Left lung (tissue), 14 donors: ENCODE measurements at places on chromosomes 2 and 18. TPM values are rescaled to one million over a fixed set of nuclear protein-coding genes. Genes with fewer than 3 reads are reported as not detected.

DNA sequence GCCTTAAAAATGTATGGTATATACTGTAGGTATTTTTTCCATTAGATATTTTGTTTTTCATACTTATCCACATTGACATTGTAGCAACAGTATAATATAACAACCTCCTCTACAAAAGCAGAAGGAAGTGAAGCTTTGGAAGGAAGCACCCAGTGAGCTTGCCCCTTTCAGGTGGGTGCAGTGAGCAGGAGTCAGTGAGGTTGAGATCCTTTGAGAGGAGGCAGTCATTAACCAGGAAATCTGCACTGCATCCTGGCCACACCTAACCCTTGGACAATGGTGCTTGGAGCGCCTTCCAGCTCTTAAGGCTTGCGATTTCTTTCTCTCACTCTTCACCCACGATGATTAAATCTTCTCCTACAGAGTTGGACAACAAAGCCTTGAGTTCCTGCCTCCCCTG is 13.9 kb downstream of the IL37 start:
- no peak for DNase-seq

MCEE gene
- 18.5 TPM for total RNA-seq

- DNase-seq = no peak
Measured at GRCh38 chr18:80065705-80066104, 31.5 kb downstream of the RBFA start.

KLHL29 gene
- 9.5 TPM for total RNA-seq

DNA sequence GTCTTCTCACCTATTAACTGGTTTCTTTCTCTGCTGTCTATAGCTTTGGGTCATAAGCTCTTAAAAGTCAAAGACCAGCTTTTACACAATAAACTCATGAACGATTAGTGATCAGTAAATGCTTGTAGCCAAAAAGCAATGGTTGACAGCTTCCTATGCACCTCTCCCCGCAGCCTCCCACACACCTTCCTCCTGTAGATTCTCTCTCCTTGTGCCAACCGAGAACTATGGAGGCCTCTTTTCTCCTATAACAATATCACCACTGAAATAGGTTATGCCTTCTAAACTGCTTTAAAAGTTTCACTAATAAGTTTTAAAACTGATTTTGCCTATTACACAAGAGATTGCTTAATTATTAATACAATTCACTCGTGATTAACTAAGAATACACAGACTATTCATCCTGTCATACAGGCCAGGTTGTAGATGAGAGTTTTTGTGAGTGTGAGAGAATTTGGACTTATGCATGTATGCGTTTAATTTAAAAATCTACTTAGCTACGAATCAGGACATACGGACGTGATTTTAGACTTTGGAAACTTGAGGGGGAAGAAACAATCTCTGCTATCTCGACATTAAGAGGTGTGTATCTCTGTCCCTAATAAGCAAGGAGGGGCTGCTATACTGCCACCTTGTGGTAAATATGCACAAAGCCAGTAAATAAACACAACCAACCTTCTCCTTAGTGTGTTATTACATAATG is 229.1 kb upstream of the RBBP8 start:
- DNase-seq = peak; percentile 49

- DNase-seq = no peak
Measured at GRCh38 chr18:2138552-2138951, 432.8 kb downstream of the METTL4 start.

GRCh38 chr18:48203961-48204666 is 205.1 kb downstream of the ZBTB7C start:
- no peak for DNase-seq

DNA sequence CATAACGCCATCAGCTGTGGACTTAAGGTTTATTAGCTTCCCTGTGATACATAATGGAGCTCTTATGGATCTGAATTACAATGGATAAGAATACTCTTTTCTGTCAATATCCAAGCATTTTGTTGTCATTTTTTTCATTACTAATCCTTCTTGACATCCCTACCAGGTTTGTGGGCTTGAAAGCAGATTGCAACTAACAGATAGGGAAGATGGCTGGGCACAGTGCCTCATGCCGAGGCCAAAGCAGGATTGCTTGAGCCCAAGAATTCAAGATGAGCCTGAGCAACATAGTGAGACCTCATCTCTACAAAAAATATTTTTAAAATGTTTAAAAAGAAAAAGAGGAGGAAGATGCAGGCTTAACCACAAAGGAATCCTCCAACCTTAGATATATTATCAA is 42.4 kb downstream of the ASXL2 start:
- DNase-seq = no peak

PDE11A gene
- 0.73 TPM for total RNA-seq

GRCh38 chr18:27378431-27379095 is 193.5 kb upstream of the CHST9 start:
- DNase-seq = no peak

DNA sequence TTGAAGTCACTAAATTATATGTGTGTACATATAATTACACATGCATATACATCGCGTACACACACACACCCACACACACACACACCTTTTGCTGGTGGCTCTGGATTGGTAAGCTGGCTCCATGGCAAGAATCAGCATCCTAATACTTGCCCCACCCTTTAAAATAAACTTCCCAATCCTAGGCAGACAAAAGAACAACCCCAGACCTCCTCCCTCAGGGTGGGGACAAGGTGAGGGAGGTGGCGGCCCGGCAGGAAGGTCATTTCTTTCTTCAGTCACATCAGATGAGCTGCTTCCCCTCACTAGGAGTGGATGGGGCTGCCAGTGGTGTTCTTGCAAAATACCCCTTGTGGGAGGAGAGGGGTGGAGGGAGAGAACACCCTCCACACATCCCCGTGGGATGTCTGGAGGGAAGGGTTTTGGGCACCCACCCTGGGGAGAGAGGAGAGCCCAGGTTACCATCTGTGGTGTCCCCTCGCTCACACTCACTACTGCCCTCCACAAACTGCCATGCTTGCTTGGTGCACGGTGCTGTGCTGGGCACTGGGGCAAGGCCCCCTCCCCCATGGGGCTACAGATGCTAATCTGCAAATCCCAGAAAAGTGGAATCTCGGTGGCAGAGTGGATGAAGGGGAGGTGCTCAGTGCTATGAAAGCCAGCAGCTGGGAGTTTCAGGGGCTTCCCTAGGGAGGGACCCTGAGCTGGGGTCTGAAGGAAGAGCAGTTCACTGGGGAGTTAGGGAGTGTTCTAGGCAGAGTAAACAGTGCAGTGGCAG is 64.0 kb downstream of the ODC1 start:
- no peak for DNase-seq

GRCh38 chr2:124880995-124881394 is 855.9 kb downstream of the CNTNAP5 start:
- DNase-seq = no peak

DNA sequence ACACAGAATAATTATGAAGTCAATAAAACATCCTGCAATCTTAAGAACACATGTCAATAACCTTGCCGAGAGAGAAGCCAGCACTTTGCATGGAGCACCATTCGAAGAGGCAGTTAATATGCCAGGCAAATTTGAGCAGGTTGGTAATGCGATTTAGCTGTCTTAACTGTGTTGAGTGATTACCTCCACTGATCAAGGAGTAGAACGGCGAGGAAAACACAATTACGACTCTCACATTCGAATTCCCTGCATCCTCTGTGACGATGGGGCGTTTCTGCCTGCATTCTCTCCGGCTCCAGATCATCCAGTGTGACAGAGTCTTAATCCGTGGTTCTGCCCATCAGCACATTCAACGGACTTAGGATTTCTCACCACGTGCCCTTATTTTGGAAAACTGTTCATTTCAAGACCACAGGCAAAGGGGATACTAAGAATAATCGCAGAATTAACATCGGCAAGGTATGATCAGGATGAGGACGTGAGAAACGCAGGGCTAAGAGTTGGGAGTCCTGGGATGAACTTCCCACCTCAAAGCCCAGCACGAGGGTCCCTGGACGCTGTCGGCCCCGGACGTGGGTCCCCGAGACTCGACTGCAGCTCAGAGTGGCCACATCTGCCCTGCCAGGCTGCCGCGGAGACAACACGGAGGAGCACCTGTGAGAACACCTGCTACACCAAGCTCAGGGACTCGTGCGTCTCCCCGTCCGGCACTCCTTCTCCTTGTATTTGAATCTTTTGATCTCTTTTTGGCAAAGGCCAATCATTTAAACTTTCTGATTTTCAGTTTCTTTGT is 499.2 kb upstream of the SALL3 start:
- DNase-seq = no peak

GRCh38 chr18:7201096-7201495 is 29.8 kb upstream of the LRRC30 start:
- DNase-seq = no peak

DNA sequence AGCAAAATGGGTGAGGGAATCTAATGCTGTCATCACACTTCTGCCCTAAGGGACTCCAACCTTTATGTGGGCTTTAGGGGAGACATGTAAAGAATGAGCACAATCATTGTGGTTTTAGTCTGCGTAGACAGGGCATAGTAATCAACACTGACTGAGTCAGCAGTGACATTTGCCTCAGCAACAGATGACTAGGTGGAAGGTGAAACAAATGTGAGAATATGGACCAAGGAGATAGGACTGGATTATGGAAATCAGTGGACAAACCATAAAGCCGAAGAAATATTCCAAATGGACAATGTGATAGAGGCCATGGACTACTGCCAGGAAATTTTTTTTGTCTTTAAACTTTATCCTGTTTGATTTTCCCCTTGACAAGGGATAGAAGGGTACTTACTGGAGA is 83.9 kb downstream of the PDK1 start:
- DNase-seq = no peak

LBH gene
- 256 TPM for total RNA-seq

- no peak for DNase-seq
Measured at GRCh38 chr2:44237221-44237620, 38.1 kb upstream of the SLC3A1 start.

GRP gene
- 0.67 TPM for total RNA-seq
